ENCODE measurements at places on chromosomes 7 and 10.

- no peak for DNase-seq
- H3K27ac ChIP-seq: no peak overlapping the region
- H3K4me1 ChIP-seq: no peaks in the 10 kb centered on the region
- no peak overlapping the region for H3K4me3 ChIP-seq
Measured at GRCh38 chr7:155860840-155861479, 48.7 kb upstream of the SHH start.

DNA sequence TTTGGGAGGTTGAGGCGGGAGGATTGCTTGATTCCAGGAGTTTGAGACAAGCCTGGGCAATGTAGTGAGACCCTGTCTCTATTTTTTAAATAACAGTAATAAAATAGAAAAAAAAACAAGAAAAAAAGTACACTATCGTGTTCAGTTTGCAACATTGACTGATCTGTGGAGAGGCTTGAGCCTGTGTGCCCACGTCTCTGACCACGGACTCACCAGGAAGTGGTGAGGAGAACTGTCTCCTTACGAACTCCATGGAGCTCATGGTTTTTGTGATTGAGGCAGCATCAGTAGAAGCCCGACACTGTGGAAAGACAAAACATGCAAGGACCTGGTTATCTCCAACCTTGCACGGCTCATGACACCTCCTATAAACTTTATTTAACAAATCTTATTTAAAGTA, 23.9 kb upstream of the DNAJB6 start:
- H3K27me3 ChIP-seq: no peaks in the 10 kb centered on the region
- H3K36me3 ChIP-seq: peaks cover 3% of the 10 kb centered on the region
- no peak for DNase-seq
- no peak overlapping the region for H3K4me3 ChIP-seq

DNA sequence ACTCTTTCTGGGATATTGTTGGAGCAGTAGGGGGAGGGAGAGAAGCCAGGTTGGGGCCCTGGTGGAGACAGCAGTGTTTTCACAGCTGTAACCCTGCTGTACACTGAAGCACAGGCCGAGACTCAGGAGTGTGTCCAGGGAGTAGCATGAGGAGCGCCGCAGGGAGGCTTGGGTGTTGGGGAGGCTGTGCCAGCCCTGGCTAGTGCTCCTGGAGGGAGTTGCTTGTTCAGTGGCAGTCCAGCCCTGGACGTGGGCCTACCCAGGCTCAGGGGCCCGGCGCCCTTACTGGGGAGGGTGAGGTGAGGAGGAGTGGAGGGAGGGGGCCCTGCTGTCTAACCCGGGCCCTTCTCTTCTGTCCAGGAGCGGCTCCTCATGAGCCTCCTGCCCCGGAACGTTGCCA, 35.9 kb downstream of the ADCY1 start:
- H3K36me3 ChIP-seq: no peaks in the 10 kb centered on the region
- DNase-seq: no peak
- no peak overlapping the region for H3K27ac ChIP-seq
- no peaks in the 10 kb centered on the region for H3K4me1 ChIP-seq
- no peak overlapping the region for H3K4me3 ChIP-seq

DNA sequence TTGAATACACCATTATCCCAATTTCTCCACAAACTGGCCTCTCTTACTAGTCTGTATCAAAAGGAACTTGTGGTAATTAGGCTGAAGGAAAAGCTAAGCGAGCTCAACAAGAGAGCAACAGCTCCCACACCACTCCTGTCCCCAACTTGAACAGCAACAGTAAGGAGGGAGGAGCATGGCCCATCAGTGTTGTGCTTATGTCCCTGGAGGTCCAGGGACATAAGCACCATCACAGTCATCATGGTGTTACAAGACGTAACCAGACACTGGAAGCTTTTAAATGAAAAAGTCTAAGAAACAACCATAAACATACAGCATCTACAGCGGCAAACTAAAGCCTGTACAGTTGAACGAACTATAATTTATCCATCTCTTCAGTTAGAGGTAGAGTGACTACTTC, 989 bp downstream of the ERLIN1 start:
- peaks cover 26% of the 10 kb centered on the region for H3K36me3 ChIP-seq
- H3K4me1 ChIP-seq: peaks cover 58% of the 10 kb centered on the region
- H3K27me3 ChIP-seq: no peaks in the 10 kb centered on the region

GRCh38 chr7:49783446-49783845, 10.0 kb downstream of the VWC2 start:
- H3K4me3 ChIP-seq: no peak overlapping the region
- H3K4me1 ChIP-seq: no peaks in the 10 kb centered on the region
- no peaks in the 10 kb centered on the region for H3K36me3 ChIP-seq

GRCh38 chr7:134636008-134636449, 10.6 kb upstream of the BPGM start:
- peaks cover 7% of the 10 kb centered on the region for H3K27me3 ChIP-seq
- peak overlapping the region; percentile 84 for H3K27ac ChIP-seq
- H3K36me3 ChIP-seq: peaks cover 3% of the 10 kb centered on the region

DNA sequence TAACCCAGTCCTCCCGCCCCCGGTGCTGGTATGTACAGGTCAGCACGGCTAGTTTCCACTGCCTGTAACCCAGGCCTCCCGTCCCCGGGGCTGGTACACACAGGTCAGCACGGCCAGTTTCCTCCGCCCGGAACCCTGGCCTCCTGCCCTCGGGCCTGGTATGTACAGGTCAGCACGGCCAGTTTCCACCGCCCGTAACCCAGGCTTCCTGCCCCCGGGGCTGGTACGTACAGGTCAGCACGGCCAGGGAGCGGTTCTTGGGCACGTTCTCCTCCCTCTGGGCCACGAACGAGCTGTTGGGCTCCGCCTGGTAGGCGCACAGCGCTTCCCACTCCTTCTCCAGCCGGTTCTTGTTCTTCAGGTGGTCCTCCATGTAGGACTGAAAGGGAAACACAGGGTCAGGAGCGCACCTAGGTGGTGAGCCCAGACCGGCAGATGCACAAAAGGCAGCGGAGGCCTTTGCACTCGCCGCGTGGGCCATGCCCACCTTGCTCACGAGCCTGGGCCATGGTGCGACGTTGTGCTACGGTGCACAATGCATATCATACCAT, 284.4 kb downstream of the DNAJB6 start:
- no peak overlapping the region for H3K27ac ChIP-seq
- no peak overlapping the region for H3K4me3 ChIP-seq
- peaks cover 3% of the 10 kb centered on the region for H3K4me1 ChIP-seq
- no peak for DNase-seq
- peaks cover 39% of the 10 kb centered on the region for H3K27me3 ChIP-seq

DNA sequence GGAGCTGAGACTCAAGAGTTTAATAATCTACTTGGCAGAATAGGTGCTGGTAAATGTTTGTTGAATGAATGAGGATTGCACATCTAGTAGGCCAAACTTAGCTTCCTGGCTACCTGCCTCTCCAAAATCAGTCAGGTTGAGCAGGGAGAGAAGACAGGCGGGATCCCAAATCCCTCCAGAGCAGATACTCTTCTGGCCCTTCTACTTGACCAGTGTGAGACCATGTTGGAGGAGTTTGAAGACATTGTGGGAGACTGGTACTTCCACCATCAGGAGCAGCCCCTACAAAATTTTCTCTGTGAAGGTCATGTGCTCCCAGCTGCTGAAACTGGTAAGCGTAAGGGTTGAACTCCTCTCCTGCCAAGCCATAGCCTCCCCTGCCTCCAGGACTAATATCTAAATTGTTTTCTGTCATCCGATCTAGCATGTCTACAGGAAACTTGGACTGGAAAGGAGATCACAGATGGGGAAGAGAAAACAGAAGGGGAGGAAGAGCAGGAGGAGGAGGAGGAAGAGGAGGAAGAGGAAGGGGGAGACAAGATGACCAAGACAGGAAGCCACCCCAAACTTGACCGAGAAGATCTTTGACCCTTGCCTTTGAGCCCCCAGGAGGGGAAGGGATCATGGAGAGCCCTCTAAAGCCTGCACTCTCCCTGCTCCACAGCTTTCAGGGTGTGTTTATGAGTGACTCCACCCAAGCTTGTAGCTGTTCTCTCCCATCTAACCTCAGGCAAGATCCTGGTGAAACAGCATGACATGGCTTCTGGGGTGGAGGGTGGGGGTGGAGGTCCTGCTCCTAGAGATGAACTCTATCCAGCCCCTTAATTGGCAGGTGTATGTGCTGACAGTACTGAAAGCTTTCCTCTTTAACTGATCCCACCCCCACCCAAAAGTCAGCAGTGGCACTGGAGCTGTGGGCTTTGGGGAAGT, 2.2 kb upstream of the MBLAC1 start:
- peaks cover 39% of the 10 kb centered on the region for H3K36me3 ChIP-seq
- no peak for DNase-seq
- H3K4me3 ChIP-seq: no peak overlapping the region

GRCh38 chr10:75469006-75469616, 37.7 kb downstream of the LRMDA start:
- no peaks in the 10 kb centered on the region for H3K4me1 ChIP-seq
- H3K36me3 ChIP-seq: no peaks in the 10 kb centered on the region
- H3K27ac ChIP-seq: no peak overlapping the region
- no peak overlapping the region for H3K4me3 ChIP-seq
- peaks cover 39% of the 10 kb centered on the region for H3K27me3 ChIP-seq

DNA sequence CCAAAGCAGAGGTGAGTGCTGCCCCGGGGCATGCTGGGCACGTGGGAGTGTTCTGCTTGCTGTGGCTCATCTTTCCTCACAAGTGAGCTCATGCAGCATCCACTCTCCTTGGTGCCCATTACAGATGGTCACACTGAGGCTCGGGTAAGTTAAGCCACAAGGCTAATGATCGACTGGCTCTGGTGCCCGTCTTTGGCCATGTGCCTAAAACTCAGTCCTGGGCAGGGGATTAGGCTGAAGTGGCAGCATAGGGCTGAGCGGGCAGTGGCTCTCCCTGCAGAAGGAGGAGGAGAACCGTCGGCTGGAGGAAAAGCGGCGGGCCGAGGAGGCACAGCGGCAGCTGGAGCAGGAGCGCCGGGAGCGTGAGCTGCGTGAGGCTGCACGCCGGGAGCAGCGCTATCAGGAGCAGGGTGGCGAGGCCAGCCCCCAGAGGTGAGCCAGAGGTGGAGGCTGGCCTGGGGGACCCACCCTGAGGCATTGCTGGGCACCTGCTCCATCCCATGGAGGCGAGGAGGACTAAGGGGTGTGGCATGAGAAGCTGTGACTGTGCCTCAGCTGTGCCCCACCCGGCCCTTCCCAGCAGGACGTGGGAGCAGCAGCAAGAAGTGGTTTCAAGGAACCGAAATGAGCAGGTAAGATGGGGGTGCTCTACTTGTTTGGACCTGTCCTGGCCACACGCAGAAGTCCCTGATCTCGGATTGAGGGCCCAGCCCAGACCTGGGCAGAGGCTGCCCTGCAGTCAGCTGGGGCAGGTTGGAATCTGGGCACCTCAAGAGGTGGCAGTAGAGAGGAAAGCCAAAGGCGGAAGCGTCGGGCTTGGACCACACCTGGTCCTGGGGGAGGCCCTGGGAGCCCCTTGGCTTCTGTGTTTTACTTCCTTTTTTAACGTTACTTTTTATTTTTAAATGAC, 7.3 kb downstream of the PGAM2 start:
- no peak for DNase-seq
- peaks cover 13% of the 10 kb centered on the region for H3K4me1 ChIP-seq
- no peak overlapping the region for H3K4me3 ChIP-seq
- H3K27me3 ChIP-seq: no peaks in the 10 kb centered on the region

DNA sequence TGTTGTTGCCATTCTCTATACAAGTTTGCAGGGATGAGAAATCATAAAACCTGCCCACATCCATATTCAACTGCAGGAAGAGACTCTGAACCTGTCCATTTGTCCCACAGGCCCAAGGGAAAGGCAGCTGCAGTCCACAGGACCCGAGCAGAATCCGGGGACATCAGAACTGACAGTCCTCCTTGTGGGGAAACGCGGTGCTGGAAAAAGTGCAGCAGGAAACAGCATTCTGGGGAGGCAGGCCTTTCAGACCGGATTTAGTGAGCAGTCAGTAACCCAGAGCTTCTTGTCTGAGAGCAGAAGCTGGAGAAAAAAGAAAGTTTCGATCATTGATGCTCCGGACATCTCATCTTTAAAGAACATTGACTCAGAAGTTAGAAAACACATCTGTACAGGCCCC, 23.5 kb downstream of the GIMAP8 start:
- DNase-seq: no peak
- H3K27me3 ChIP-seq: no peaks in the 10 kb centered on the region
- H3K4me1 ChIP-seq: peaks cover 55% of the 10 kb centered on the region
- no peak overlapping the region for H3K4me3 ChIP-seq

DNA sequence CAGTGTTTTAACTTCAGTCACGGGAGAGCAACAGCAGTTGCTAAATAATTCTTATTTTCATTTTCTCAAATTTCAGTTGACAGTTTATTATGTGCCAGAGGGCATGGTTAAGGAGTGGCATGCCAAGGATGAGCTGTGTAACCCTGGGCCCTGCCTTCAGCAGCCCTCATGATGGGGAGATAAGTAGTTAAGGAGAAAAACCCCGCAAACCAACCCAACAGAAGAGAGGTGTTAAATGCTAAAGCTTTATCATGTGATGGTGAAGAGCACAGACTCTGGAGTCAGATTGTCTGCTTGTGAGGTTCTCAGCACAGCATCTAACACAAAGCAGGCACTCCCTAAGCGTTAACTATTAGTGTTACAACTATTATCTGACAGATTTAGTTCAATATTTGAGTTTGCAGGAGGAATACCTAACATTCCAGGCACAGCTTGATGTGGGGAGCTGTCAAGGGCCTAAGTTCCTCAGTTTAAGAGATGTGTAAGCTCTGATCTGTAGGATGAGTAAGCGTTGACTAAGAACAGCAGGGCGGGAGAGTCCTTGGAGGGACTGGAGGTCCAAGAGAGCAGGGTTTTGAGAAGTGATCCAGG, 29.6 kb downstream of the STAM start:
- H3K4me1 ChIP-seq: peaks cover 15% of the 10 kb centered on the region
- H3K4me3 ChIP-seq: no peak overlapping the region
- H3K27ac ChIP-seq: peak overlapping the region; percentile 59
- peaks cover 5% of the 10 kb centered on the region for H3K36me3 ChIP-seq
- H3K27me3 ChIP-seq: no peaks in the 10 kb centered on the region
- no peak for DNase-seq

- peaks cover 14% of the 10 kb centered on the region for H3K4me1 ChIP-seq
- no peaks in the 10 kb centered on the region for H3K27me3 ChIP-seq
- peak; percentile 39 for DNase-seq
- no peak overlapping the region for H3K4me3 ChIP-seq
Measured at GRCh38 chr10:16809074-16809718, 8.0 kb downstream of the RSU1 start.

DNA sequence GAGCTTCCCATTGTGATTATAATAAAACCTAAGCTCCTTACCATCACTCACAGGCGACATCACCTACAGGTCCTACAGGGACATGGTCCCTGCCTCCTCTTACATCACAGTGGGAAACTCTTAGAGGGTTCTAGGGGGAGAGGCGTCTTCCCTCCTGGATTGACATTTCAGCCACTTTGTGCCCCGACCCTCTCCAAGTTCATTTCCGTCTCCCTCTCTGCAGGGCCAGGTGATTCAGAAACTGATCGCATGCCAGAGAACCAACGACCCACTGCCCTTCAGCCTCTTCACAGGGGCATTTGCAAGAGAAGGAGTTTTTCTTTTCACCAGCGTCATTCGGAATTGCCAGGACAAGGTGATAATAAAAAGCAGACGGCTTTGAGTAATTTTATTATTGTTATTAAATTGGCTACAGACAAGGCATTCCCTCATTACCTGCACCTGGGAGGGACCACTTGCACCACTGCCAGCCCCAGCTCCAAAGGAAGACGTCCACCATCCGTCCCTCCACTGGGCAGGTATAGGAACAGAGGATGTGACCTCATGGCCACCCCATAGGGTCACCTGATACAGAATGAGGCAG, 85.8 kb upstream of the CUX1 start:
- no peak for DNase-seq
- H3K4me3 ChIP-seq: no peak overlapping the region
- no peaks in the 10 kb centered on the region for H3K36me3 ChIP-seq
- no peak overlapping the region for H3K27ac ChIP-seq

- peak overlapping the region; percentile 72 for H3K4me3 ChIP-seq
- DNase-seq: peak; percentile 10
- H3K27ac ChIP-seq: peak overlapping the region; percentile 93
- no peaks in the 10 kb centered on the region for H3K27me3 ChIP-seq
- peaks cover 76% of the 10 kb centered on the region for H3K4me1 ChIP-seq
- H3K36me3 ChIP-seq: peaks cover 14% of the 10 kb centered on the region
Measured at GRCh38 chr7:115008465-115009114, 86.7 kb downstream of the MDFIC start.

Data from effector memory CD8-positive, alpha-beta T cell (primary cell).